ENCODE measurements at places on chromosomes 3 and 15. TPM values are rescaled to one million over a fixed set of nuclear protein-coding genes. Genes with fewer than 3 reads are reported as not detected.

DNA sequence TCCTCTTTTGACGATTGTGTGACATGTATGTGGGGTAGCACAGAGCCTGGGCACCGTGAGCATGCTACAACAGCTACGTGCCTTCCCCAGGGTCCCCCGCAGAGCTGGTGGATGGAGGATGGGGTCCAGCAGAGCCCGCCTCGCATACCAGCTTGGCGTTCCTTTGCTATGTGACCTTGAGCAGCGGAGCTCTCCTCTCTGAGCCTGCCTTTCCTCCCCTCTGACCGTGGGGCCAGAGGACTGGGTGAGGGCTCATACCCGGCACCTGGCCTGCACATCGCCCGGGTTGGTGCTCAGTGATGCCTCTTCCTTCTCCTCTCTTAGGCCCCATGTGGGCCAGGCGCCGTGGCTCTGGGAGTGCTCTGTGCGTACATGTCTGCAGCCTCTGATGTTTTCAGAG lies 73.4 kb downstream of the FBLN2 start:
- DNase-seq = no peak

GRCh38 chr3:136330900-136331299 lies 80.8 kb downstream of the PCCB start:
- DNase-seq = no peak

DNA sequence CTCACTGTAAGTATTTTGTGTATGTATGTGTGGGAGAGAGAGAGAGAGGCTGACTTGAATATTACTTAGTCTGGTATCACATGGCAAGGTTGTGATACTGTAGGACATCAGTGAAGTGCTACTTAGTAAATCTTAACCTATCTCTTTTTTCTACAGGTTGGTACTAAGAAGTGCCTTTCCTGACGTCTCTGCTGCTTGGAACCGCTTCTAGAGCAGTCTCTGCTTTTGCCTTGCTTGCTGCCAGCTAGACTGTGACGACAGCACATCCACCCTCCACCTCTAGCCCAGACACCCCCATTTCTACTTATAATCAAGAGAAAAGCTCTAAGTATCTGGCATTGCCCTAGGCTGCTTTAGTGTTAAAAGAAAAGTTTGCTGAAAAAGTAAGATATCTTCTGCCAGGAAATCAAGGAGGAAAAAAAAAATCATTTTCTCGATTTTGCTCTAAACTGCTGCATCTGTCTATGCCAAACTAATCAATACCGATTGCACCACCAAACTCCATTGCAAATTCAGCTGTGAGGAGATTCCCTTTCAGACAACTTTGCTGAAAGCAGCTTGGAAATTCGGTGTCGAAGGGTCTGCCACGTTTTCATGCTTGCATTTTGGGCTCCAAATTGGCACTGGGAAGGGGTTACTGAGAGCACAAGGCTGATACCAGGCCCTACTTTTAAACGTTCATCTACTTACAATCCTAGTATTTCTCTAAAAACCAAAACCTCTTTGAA lies 30.7 kb downstream of the MBNL1 start:
- DNase-seq = no peak

DNA sequence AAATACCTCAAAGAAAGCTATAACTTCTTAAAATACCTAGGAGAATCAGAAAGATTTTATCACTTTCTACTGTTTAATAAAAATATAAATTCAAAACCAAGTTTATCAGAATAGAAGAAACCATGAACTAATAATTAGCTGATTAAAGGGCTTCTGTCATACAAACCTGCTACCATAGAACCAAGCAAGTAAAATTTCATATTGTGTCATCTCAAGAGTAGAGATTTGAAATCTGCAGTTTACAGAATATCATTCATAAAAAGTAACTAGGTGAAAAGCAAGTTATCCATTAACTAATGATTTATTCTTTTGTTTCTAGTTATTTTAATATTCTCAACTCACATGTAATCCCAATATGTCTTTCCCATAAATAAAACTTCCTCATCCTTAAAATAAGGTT lies 36.8 kb upstream of the XXYLT1 start:
- no peak for DNase-seq

GRCh38 chr3:55373423-55373822 lies 113.7 kb downstream of the WNT5A start:
- no peak for DNase-seq

GRCh38 chr3:42581709-42582473 lies at the start of gene SEC22C:
Gene SEC22C, minus strand, starts transcription at chr3:42581967. Its CDS starts 12,921 bp downstream, at chr3:42569046.
- peak; percentile 98 for DNase-seq

- DNase-seq = no peak
These were observed 13.0 kb upstream of the BFSP2 start for GRCh38 chr3:133386876-133387275.

GRCh38 chr3:162367429-162368260 lies 871.0 kb downstream of the OTOL1 start:
- DNase-seq = no peak

DNA sequence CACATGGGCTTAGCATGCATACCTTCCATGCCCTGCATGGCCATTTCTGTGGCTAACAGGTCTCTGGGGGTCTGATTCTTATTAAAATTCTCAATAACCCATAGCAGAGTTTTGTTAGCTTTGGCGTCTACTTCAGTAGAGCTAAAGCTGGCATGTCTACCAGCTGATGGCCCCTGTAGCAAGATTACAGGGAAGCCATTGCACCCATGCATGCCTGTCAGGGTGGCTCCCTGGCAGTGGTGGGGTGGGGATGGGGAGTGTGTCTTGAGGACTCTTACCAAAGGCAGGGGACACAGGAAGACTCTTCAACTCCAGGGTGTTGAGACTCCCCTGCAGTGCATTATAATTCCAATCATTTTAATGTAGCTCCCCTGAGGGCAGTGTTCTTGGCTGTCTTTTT lies 4.7 kb downstream of the KY start:
- DNase-seq = peak; percentile 3

GRCh38 chr3:140205598-140205997 lies 270.6 kb downstream of the CLSTN2 start:
- DNase-seq = no peak

DNA sequence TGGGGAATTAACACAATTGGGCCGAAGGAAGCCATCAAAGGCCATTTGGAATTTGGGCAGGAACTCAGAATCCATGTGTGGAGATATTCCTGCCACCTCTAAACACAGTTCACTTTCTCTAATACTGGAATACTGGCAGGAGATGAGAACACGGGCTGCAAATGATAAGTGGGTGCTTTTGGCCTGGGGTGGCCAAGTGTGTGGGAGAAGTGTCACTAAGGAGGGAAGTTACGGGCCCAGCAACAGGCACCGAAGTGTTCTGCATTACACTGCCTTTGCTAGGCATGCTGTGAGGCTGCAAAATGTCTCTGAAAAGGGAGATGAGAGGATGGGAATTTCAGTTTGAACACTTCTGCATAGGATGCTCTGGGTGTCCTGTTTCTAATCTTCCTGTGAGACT lies 89.4 kb upstream of the FEZF2 start:
- no peak for DNase-seq

GRCh38 chr3:159208050-159208449 lies 406.2 kb downstream of the MFSD1 start:
- no peak for DNase-seq

DNA sequence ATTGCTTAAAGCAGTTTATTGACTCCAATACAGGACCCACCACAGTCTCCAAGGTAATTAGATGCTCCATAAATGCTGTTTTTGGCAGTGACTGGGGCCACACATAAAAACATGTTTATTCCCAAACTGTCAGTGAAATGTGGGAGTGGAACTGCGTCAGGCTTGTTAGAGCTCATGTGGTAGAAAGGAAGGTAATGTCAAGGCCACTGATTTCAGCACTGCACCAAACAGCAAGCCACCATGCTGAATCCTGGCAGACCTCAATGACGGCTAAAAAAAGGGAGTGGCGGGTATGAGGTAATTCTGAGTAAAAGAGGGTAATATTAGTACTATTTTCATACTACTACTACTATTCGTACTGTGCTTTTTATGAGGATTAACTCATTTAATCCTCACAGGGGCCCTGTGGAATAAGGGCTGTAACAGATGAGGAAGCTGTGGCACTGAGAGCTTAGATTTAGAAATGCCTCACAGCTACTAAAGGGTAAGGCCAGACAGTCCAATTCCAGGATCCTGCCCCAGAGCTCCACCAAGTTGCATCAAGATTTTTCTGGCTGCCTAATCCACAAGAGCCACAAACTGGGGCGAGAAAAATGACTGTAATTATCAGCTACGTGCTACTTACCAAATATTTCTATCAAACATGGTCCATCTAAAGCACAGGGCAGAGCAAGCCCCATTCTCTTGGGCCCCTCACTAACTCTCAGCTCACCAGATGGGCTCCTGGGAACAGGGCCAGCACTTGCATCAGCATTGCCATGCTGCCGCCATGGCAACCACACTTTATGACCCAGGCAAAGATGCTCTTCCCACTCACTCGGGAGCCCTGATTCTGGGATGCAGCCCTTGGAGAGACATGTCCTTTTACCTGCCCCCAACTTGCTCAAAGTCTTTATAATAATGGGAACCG lies 83.6 kb upstream of the SPATA12 start:
- no peak for DNase-seq

DNA sequence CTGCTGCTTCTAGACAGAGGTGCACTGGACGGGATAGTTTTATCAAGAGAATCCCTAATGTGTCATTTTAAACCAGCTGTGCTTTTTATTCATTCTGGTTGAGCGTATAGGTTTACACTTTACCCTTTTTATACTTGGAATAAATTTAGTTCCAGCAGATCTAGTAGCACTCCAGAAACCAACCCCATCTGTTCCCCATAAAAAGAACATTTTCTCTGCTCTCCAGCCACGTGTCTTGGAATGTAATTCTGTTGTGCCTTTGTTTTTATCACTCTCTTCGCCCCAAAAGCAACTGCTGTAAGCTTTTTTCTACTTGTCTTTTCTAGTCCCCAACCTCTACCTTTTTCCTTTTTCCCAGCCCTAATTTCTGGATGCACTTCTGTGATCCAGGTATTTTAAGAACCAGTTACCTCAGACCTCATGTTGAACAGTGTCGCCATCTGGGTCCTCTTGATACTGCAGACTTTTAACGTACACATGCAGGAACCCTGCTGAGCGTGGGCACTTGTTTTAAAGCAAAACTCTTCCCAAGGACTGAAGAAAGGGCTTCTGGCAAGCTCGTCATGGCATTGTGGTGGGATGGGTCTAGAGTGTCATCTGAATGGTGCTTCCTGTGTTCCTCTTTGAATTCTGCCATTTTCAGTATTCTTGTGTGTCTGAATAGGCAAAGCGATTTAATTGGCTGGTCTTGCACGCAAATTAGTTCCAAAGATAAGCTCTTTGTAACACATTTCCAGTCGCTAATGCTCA lies 5.7 kb upstream of the EXOG start:
- DNase-seq = no peak

GRCh38 chr3:133742351-133743091 lies 3.7 kb upstream of the TF start:
- DNase-seq = no peak

GRCh38 chr3:45841420-45841756 lies 531 bp downstream of the LZTFL1 start:
- peak; percentile 27 for DNase-seq

DNA sequence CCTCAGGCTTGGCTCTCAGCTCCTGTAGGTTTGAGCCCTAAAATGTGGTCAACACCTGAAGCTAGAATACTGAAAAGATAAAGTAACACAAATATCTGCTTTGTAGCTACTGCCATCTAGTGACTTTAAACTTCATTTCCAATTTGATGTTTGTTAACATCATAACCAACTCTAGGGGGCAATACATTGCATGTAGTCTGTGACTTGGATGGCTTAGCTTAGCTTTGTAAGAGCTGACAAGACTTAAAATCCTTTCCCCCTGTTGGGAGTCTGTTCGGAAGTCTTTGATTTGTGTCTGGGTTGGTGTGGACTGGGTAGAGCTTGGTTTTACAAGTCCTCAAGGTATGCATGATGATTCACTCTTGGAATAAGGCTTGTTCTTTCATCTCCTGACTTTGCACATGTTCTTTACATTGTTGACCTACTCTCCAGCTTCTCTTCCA lies 51.7 kb downstream of the SCN11A start:
- DNase-seq = peak; percentile 39

DNA sequence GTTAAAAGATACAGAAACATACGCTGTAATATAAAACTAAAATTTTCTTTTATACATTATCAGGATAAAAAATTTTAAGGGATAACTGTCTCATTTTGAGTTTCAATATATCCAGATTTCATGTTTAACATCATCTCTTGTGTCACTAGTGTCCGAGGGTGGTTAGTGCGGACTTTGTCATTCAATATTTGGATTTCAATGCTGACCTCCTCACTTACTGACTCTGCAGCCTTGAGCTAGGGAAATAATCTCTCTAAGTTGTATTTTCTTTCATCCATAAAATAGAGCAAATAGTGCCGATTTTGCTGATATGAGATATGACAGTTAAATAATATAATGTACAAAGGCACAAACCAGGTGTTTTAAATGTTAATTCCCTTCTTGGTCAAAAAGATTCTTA lies 203.2 kb downstream of the CPNE4 start:
- no peak for DNase-seq

- DNase-seq = no peak
These were observed 732.4 kb upstream of the DPPA4 start for GRCh38 chr3:110069761-110070160.

GRCh38 chr3:123150449-123151215 lies 51.1 kb upstream of the SEC22A start:
- DNase-seq = peak; percentile 16

GRCh38 chr3:41200669-41201021 lies 1.3 kb downstream of the CTNNB1 start:
- no peak for DNase-seq

DNA sequence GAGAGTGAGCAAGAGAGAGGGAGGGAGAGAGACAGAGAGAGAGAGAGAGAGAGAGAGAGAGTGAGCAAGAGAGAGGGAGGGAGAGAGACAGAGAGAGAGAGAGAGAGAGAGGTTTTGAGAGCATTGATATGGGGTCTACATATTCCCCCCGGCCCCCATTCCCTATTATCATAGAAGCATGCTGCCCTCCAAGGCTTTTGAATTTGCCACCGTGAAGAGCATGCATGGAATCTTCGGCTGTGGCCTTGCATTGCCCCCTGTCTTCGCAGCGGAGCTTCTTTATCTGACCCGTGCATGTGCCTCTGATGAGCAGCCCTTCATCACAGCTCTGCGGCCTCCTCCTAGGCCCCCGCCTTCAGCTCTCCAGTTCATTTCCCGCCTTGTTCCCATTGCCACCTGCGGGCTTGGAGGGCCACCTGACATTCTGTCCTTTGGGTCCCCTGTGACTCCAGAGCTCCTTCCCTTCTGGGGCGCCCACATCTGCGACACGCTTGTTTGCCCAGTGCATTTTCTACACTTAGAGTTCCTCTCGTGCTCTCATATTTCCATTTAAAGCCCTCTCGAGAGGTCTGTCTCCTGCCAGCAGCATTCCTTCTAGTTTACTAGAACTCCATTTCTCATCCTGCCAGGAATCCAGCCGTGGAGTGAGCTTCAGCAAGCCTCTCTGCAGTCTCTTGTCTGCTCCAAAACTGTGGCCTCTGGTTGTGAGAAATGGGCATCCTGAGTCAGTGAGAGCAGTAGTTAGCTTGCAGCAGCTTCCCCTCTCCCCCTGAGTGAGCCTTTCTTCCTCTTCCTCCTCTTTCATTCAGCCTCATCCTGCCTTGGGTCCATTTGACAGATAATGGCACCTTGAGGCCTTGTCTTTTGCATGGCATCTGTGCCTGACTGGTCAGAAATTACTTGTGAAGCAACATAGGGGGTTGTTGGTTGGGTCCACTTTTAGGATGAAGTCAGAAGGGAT lies 25.3 kb downstream of the LPP start:
- no peak for DNase-seq

Gene ST8SIA2
- total RNA-seq = 3.2 TPM

Gene GOLGA6L4
- 2.8 TPM for total RNA-seq

Gene MST1
- 9.3 TPM for total RNA-seq

Gene FES
- 6.5 TPM for total RNA-seq

Gene CLRN1
- total RNA-seq = not detected

Gene ZNF660
- total RNA-seq = 16.4 TPM

Gene NME9
- total RNA-seq = not detected

Gene P2RY13
- not detected for total RNA-seq

Gene CORO2B
- 3.2 TPM for total RNA-seq

Gene SI
- not detected for total RNA-seq

Gene RASL12
- total RNA-seq = 7.7 TPM

Gene IVD
- 86.7 TPM for total RNA-seq

Measured in H9 (cell line).